ENCODE measurements at places on chromosomes 11 and 22.

DNA sequence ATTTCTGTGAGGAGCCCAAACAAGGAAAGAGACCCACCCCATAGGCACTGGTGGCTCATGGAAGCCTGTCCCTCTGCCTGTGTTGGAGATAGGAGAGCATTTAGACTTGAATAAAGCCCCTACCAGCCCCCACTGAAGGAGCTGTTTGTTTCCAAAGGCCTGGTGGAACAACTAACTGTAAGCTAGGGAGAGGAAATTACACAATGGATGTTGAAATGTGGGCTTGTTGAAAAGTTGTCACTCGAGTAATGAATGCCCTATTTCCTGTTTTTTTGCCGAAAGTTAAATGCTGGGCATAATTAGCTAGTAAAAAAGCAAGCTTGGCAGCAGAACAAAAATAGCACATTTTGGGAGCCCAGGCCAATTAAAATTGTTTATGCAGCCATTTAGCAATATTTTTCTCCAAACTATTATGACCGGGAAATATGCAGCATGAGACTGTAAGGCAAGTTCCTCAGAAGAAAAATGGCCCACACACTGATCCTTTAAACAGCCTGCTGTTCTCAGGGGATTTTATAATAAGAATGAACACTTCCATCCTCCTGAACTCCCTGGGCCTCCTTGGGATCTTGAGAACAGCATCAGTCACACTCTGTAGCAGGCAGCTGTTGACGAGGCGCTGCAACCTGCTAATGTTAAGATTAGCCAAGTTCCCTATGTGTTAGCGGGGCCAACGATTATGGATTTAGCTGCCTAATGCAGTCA, 38.6 kb upstream of the LMO2 start:
- DNase-seq: peak; percentile 100

DNA sequence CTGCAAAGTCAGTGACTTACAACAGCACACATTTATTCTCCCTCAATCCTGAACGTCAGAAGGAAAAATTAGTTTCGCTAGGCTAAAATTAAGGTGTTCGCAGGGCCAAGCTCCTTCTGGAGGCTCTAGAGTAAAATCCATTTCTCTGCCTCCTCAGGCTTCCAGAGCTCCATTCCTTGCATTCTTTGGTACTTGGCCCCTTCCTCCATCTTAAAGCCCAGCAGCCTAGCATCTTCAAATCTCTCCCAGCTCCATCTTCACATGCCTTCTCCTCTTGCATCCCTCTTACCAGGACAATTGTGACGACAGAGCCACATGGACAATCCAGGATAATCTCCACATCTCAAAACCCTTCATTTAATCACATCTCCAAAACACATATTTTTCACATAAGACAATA, 165.0 kb downstream of the GRIA4 start:
- no peak for DNase-seq

DNA sequence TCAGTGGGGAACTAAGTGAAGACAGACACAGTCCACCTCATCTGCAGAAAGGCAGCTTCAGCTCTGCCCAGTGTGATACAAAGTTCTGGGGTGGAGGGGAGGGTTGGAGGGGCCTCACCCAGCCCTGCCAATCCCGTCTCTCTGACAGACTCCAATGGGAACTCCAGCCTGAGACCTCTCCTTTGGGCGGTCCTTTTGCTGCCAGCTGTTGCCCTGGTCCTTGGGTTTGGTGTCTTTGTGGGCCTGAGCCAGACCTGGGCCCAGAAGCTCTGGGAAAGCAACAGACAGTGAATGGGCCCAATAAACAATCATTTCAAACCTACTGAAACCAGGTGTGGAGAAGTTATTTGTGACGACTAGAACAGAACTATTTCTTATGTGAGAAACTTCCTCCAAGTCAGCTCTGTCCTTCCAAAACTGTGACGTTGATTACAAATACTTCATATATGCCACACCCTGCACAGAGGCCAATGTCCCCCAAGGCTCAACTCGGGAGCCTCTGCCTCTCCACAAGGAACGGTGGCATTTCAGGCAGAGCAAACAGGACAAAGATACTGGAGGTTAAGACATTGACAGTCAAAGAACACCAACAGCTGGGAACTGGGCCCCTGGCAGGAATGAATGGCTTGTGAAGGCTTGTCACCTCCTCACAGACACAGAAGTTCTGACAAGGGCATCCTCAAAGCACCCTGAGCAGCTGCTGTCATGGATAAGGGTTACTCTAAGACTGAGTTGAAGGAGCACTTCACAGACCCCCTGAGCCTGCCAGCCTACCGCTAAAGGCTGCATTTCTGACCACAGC, 8.2 kb downstream of the ZP1 start:
- DNase-seq: no peak

- DNase-seq: peak; percentile 96
These were observed 59.5 kb upstream of the PRSS23 start for GRCh38 chr11:86740628-86741483.

DNA sequence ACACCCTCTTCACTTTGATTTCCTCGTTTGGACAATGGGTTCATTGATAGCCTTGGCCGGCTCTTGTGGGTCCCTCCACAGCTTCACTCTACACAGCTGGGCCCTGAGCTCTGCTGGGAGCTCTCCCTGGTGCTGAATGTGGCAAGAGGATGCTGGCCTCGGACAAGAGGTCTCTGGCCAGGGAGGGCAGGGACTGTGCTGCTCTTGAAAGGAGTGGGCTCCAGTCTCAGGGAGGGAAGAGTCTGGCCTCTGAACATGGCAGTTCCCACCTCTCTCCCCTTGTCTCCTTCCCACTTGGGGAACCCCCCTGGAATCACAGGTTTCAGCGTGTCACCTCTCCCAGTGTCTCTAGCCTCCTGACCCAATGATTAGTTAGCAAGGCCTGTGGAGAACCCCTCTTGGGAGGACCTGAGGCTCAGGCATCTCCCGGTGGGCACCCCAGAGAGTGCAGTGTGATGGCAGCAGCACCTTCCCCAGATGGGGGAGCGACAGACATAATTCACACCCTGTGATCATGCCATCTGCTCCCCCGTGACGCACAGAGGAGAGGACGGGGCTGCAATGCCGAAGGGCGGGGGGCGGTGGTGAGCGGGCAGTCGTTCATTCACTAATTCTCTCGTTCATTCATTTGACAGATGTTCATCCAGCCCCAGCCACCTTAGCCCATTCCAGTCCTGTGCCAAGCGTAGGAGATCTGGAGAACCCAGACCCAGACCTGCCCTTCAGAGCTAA, 2.8 kb upstream of the CABP7 start:
- peak; percentile 59 for DNase-seq

DNA sequence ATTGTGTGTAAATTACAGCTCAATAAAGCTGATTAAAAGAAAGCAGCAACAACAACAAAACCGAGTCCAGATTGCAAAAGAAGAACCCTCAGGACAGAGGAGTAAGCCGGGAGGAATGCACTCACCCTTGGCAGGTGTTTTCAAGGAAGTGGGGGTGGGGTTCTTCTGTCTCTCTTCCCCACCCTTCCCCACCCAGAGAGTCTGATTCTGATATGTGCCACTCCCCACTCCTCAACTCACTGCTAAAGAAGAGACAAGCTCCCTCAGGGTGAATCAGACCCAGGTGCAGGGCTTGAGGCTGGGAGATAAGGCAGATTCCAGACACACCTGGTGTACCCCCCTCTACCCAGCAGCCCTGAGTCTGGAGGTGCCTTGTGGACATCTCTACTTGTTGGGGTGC, 38.4 kb upstream of the PHF21A start:
- DNase-seq: no peak

GRCh38 chr22:38513063-38513462, 7.0 kb upstream of the DDX17 start:
- no peak for DNase-seq

DNA sequence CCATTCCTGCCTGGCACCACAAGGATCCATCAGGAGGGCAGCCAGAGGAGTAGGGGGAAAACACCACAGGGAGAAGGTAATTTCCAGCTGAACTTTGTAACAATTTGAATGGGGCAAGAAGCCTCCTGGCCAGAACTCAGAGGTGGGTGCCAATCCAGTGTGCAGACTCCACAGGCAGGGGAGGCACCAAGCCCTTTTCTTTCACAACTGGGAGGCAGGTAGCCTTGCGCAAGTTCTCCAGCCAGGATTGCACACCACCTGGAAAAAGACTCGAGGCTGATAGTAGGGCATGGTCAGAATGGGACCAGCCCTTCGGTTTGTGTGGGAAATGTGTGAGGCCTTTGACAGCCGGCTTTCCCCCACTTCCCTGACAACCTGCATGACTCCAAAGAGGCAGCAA, 161.9 kb upstream of the ARHGAP42 start:
- no peak for DNase-seq

GRCh38 chr11:17414317-17414737, 25.9 kb upstream of the KCNJ11 start:
- DNase-seq: no peak

GRCh38 chr11:13944911-13945425, 17.6 kb upstream of the SPON1 start:
- DNase-seq: no peak
